Activated CD8-positive, alpha-beta T cell treated with anti-CD3 and anti-CD28 coated beads, Interleukin-2, amount 10 ng/mL, durations not matched to agents 7 days and 5 days (primary cell): ENCODE measurements at places on chromosomes 3 and 15. TPM values are rescaled to one million over a fixed set of nuclear protein-coding genes. Genes with fewer than 3 reads are reported as not detected.

Gene ANKUB1
- not detected for total RNA-seq

Gene GPR149
- not detected for total RNA-seq

Gene CASR
- not detected for total RNA-seq

Gene NR1I2
- 0.26 TPM for total RNA-seq

Gene MYZAP
- total RNA-seq: not detected

Gene LRRC49
- total RNA-seq: not detected

Gene RBP2
- total RNA-seq: not detected

Gene ARGFX
- total RNA-seq: not detected

Gene STRIT1
- total RNA-seq: not detected

DNA sequence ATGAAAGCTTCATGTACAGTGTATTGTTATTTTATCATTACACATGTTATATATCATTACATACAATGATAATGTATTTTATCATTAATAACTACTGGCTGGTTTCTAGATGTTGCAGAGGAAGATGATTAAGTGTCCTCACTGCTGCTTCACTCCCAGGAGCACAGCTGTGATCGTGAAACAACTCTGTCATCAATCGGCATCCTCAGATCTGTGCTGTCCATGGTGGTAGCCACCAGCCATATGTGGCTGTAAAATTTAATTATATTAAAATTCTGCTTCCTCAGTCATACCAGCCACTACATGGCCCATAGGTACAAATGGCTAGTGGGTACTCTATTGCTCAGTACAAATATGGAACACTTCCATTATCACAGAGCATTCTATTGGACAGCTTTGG, 379.4 kb upstream of the CFAP20DC start:
- H3K4me3 ChIP-seq: no peak overlapping the region
- H3K4me1 ChIP-seq: peaks cover 39% of the 10 kb centered on the region
- H3K27ac ChIP-seq: no peak overlapping the region
- DNase-seq: no peak

DNA sequence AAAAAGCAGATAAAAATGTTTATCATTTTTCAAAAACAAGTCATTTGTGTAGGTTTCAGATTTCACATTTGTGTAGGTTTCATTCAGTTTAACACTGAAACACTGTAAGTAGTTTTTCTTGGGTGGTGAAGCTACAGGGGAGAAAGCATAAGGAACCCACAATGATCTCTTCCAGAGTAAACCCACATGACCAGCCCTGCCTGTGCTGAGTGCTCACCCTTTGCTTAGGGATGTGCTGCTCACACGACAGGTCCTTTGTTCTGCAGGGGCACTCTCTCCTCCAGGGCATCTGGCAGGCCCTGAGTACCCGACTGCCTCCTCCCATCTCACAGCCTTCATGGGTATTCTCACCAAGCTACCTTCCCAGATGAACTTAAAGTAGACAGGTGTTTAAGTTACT, 28.9 kb downstream of the ZXDC start:
- H3K27ac ChIP-seq: no peak overlapping the region
- H3K27me3 ChIP-seq: no peaks in the 10 kb centered on the region
- peaks cover 12% of the 10 kb centered on the region for H3K36me3 ChIP-seq
- no peak overlapping the region for H3K4me3 ChIP-seq
- no peaks in the 10 kb centered on the region for H3K4me1 ChIP-seq

DNA sequence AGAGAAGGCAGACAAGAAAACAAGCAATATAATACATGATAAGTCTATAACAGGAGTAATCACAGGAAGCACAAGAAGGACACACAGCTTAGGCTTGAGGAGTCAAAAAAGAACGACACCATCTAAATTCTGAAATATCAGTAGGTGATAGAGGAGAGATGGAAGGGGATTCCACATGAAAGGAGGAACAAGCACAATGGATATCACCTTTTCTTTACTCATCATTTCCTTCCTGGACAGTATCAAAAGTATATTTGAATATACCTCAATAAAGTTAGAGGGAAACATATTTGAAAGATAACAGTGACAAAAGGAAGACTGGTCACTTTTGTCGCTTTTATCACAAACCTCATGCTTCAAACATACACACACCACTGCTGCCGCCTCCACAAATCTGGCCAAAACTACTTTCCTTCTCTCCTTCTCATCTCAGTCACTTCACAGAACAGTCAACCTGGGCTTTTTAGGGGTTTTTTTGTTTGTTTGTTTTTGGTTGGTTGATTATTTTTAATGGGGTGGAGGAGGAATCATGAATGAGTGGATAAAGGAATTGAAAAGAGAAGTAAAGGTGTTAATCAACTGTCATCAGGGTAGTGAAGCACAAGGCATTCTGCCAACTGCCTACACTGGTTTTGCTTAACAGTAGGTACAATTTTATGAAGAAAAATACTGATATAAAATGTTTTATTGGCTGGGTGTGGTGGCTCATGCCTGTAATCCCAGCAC, 18.5 kb downstream of the DENND4A start:
- H3K27me3 ChIP-seq: no peaks in the 10 kb centered on the region
- H3K4me3 ChIP-seq: peak overlapping the region; percentile 11
- peak overlapping the region; percentile 73 for H3K27ac ChIP-seq
- H3K36me3 ChIP-seq: peaks cover 33% of the 10 kb centered on the region
- H3K4me1 ChIP-seq: peaks cover 47% of the 10 kb centered on the region

DNA sequence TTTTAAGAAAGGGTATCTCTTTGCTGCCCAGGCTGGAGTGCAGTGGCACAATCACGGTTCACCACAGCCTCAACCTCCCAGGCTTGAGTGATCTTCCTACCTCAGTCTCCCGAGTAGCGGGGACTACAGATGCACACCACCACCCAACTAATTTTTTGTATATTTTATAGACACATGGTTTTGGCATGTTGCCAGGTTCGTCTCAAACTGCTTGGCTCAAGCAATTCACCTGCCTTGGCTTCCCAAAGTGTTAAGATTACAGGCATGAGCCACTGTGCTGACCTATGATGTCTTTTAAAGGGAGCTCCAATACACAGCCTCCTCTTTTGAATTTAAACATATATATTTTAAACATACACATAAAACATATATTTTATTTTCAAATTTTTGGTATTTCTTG, 60.9 kb downstream of the SLC9C1 start:
- H3K27me3 ChIP-seq: peaks cover 17% of the 10 kb centered on the region
- no peak for DNase-seq
- H3K36me3 ChIP-seq: no peaks in the 10 kb centered on the region
- H3K4me1 ChIP-seq: no peaks in the 10 kb centered on the region

GRCh38 chr3:60475096-60475495, 776.2 kb downstream of the FHIT start:
- no peak overlapping the region for H3K4me3 ChIP-seq
- H3K4me1 ChIP-seq: no peaks in the 10 kb centered on the region
- no peaks in the 10 kb centered on the region for H3K27me3 ChIP-seq

GRCh38 chr3:22361521-22361920, 610.5 kb upstream of the ZNF385D start:
- no peak overlapping the region for H3K27ac ChIP-seq
- no peaks in the 10 kb centered on the region for H3K27me3 ChIP-seq
- no peak overlapping the region for H3K4me3 ChIP-seq
- no peaks in the 10 kb centered on the region for H3K4me1 ChIP-seq
- no peak for DNase-seq

GRCh38 chr3:81170298-81170697, 591.1 kb downstream of the GBE1 start:
- H3K4me1 ChIP-seq: no peaks in the 10 kb centered on the region
- no peak overlapping the region for H3K4me3 ChIP-seq
- no peaks in the 10 kb centered on the region for H3K36me3 ChIP-seq
- H3K27ac ChIP-seq: no peak overlapping the region

GRCh38 chr3:3301476-3301875, 122.0 kb upstream of the CRBN start:
- H3K4me1 ChIP-seq: peaks cover 8% of the 10 kb centered on the region
- H3K27ac ChIP-seq: no peak overlapping the region
- no peak overlapping the region for H3K4me3 ChIP-seq
- peaks cover 3% of the 10 kb centered on the region for H3K27me3 ChIP-seq

DNA sequence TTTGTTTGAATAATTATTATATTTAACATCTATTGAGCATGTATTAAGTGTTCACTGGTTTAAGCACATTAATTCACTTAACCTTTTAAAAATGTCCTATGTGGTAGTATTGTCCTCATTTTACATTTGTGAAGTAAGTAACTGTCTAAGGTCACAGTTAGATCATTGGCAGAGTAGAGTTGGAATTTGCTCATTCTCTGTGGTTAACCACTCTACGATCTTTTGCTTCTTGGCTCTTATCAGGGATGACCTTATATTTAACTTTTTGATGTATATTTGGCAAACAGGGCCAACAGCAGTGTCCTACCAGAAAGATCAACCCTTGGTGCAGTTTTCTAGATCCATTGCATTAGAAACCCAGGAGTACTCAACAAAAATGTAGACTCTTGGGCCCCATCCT, 34.0 kb downstream of the PXK start:
- H3K27me3 ChIP-seq: no peaks in the 10 kb centered on the region
- H3K27ac ChIP-seq: no peak overlapping the region
- DNase-seq: no peak

DNA sequence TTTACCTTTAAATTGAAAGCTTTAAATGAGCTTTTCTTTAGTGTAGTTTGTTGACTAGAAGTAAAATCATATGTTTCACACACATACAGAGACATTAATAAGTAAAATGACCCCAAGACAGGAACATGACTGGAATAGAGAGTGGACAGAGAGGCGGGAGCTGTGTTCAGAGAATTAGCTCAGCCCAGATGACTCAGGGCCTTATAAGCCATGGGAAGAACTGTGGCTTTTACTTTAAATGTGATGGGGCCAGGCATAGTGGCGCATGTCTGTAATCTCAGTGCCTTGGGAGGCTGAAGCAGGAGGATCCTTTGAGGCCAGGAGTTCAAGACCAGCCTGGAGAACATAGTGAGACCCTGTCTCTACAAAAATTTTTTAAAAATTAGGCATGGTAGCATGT, 26.7 kb downstream of the SACM1L start:
- no peak overlapping the region for H3K27ac ChIP-seq
- no peaks in the 10 kb centered on the region for H3K27me3 ChIP-seq
- peaks cover 4% of the 10 kb centered on the region for H3K4me1 ChIP-seq
- peaks cover 60% of the 10 kb centered on the region for H3K36me3 ChIP-seq
- no peak overlapping the region for H3K4me3 ChIP-seq
- DNase-seq: no peak
